ENCODE measurements at places on chromosomes 1 and 21.

DNA sequence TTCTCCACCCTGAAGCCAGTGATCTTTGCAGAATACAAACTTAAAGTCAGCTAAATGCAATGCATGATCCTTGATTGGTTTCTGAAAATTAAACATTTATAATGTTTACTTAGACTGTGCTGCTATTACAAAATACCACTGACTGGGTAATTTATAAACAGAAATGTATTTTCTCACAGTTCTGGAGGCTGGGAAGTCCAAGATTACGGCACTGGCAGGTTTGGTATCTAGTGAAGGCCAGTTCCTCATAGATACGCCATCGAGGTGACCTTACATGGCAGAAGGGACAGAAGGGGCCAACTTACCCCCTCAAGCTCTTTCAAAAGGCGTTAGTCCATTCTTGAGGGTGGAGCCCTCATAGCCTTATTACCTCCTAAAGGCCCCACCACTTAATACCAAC is 2.8 kb upstream of the BOLA1 start:
- DNase-seq = no peak

GRCh38 chr1:11406845-11407244 is 72.1 kb upstream of the DISP3 start:
- DNase-seq = no peak

- DNase-seq = no peak
Observed at GRCh38 chr1:52032785-52033131, 852 bp downstream of the KTI12 start.

DNA sequence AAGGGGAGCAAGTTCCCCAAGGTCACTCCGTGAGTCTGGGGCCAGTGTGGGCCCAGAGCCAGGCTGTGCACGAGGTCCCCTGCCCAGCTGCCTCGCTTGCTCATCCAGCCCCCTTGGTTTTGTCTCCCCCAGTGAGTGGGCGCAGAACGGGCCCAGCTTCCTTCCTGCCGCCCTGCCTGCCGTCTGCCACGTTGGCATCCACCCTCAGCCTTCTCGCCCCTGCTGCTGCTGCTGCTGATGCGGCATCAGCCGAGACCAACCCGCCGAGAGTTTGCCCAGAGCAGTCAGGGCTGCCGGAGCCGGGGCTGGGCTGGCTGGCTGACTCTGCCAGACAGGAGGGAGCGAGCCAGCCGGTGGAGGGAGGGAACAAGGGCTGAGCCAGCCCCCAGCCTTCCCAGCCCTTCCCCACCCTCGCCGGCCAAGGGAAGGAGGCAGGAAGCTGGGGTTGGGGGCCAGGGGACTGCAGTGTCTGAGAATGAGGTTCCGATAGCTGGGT is 31.4 kb upstream of the WASF2 start:
- peak; percentile 14 for DNase-seq

DNA sequence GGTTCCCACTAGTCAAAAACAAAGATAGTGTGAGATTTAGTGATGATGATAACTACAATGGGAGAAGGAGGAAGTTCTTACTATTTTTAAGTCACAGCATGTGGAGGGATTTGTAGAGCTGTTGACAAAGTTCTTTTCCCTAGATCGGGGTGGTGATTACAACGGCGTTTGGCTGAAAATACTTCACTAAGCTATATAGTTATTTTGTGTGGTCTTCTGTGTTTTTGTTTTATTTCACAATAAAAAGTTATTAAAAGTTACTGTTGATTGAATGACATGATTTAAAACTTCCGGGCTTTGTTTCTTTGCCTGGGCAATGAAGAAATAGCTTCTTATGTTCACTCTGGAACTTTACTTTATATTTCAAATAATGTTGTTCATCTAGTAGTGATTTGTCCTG is 47.3 kb upstream of the SSX2IP start:
- DNase-seq = no peak

DNA sequence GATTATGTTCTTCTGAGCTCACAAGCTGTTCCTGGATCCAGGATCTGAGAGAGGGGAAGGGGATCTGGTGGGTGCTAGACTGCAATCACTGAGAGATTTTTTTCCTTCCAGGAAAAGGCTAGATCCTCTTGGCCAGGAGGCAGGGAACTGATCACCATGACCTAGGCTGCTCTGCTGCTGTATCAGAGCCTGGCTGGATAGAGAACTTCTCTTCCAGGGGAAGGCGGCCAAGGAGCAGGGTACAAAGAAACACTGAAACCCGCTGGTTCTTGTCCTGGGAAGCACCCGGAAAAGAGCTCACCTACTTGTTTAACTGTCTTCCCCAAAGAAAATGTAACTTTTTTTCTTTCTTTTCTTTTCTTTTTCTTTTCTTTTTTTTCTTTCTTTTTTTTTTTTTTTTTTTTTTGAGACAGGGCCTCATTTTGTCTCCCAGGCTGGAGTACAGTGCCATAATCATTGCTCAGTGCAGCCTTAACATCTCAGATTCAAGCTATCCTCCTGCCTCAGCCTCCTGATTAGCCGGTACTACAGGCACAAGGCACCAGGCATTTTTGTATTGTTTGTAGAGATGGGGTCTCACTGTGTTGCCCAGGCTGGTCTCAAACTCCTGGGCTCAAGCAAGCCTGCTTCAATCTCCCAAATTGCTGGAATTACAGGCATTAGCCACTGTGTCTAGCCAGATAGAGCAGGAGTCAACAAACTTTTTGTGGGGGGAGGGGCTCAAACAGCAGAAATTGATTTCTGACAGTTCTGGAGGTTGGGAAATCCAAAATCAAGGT is 12.4 kb upstream of the RPS6KA1 start:
- DNase-seq = no peak

- no peak for DNase-seq
Observed at GRCh38 chr1:82844911-82845827, 1044.4 kb downstream of the ADGRL2 start.

DNA sequence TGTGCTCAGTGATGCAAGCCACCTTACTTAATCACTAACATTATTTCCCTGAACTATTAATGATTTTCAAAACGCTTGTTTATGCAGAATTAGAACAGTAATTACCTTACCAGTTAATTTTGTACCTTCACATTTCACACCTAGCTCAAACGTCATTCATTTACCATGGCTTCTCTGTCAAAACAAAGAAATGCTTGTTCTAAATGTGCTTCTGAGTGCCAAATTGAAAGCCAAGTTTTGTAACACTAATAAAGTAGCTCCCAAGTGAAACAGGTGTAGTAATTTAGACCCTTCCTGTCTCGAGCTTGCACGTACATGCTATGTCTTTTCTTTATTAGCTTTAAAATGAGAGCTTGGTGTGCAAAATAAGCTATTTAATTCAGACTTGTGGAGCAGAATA is 533.7 kb upstream of the PKN2 start:
- DNase-seq = no peak

DNA sequence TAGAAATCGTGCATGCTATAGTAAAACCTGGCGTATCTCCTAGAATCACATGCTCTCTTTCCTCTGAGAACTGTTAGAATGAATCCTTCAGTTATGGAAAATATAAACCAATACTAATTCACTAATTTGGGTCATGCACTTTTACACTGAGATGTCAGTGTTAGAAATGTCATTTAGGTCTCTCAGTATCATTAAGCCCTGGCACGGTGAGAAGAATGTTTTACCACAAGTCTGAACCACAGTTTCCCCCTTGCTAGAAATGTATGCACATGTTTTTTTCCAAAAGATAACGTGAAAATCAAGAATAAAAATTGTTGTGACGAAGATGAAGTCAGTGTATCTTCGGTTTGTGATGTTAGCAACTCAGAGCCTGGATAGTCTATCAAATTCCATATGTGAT is 1062.7 kb upstream of the NCAM2 start:
- no peak for DNase-seq

Data from activated naive CD4-positive, alpha-beta T cell (primary cell).